ENCODE measurements at places on chromosomes 3 and 15. TPM values are rescaled to one million over a fixed set of nuclear protein-coding genes. Genes with fewer than 3 reads are reported as not detected.

GRCh38 chr3:151434151-151434890 is 26.5 kb downstream of the IGSF10 start:
- no peak for DNase-seq

- no peak for DNase-seq
These were observed 85.2 kb upstream of the ANKRD34C start for GRCh38 chr15:79197285-79197684.

DNA sequence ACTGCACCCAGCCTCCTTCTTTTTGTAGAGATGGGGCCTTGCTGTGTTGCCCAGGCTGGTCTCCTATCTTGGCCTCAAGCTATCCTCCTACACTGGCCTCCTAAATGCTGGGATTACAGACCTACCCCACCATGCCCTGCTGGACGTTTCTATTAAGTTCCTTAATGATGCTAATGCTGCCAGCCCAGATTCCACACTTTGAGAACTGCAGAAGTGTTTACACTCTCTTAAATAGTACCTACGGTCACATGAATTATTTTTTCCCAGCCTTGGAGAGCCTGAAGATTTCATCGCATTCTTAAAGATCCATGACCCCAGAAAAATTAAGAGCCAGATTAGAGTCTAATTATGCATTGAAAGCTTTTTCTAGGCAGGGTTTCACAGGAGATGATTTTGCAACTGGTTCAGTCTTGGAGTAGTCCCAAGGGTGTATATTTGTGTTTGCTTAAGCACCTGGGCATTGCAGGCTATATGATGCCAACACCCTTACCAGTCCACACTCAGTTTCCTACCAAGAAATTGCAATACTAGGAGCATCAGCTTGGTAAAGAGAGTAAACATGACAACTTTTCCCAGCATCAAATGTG is 36.6 kb downstream of the TM4SF4 start:
- DNase-seq, result no peak

DNA sequence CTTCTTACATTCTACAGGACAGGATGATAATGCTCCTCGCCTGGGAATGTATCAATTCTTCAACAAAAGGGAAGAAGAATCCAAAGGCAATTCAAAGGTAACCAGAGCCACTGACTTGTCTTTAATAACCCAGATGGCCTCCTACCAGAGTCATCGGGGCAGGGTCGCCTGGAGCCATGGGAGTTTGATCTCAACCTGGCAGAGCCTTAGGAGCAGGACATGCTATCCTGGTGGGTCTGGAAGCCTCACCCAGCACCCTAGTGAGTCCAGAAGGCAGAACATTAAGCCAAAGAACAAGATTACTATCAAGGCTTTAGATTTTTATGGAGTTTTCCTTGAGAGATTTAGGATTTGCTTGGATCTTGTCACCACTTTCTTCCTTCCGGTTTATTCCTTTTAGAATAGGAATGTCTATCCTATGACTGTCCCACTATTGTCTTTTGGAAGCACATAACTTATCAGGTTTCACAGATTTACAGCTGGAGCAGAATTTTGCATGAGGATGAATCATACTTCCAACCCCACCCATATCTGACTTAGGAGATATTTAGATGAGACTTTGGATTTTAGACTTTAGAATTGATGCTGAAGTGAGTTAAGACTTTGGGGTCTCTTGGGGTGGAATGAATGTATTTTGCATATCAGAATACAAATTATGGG is 330.3 kb upstream of the GOLIM4 start:
- no peak for DNase-seq

DNA sequence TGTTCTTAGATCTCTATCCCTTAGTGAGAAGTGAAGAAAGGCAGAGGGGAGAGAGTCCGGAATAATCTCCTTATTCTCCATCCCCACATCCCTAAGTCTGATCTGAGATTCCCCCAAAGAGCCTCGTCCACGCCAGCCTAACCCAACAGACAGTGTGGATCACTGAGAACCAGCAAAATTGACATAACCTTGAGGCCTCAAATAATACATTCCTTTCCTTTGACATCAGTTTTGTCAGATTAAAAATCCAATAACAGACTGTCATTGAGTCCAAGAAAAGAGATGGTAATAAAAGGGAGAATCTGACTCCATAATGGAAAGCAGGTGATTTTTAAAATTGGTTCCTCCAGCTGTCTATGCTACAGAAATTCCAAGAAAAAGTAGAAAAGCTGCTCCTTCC is 7.7 kb upstream of the SIAH2 start:
- no peak for DNase-seq

GRCh38 chr3:13545952-13546454 is 2.9 kb upstream of the FBLN2 start:
- peak; percentile 39 for DNase-seq

DNA sequence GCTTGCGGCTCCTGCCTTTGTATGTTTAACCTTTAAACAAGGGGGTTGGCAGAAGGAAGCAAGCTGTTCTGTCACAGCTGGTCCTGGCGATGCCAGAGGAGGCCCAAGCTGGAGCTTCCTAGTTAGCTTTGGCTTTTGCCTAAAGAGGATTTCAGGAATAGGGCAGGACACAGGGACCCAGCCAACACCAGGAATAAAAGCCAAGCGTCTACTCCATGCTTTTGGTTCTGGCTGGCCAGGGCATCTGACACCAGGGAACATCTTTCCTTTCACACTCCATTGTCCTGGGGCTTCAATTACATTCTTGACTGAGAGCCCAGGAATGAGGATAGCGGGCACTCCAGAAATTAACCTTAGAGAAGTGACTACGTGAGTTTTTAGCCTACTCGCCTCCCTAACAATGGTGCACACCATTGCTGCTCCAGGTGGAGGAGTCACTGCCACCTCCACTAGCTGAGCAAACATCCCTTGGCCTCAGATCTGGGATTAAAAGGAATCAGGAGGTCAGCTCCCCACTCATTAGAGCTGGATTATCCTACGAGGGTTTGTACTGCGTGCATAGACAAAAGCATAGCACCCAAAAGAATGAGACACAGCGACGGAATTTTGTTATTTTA is 38.2 kb downstream of the TPM1 start:
- DNase-seq, result no peak

- DNase-seq, result no peak
These were observed 19.3 kb downstream of the MBNL1 start for GRCh38 chr3:152287898-152288576.

DNA sequence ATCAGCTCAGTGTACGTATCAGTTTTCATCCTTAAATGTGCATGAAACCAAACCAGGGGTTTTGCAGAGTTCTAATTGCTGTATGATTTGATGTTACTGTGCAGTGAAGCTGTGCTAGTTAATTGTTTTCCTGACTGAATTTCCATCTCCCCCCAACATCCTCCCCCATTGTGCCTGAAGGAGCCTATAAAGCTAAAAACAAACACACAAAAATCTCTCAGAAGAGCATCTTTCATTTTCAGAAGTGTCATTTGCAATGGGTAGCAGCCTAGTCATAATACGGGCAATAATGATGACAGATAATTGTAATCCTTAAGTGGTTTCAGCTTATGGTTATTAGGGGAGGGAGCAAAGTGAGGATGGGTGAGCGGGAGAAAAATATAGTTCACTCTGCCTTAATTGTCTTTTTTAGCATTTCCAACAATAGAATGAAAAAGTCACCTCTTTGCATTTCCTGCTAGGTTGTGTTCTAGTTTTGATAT is 207.9 kb upstream of the TBL1XR1 start:
- DNase-seq, result no peak

DNA sequence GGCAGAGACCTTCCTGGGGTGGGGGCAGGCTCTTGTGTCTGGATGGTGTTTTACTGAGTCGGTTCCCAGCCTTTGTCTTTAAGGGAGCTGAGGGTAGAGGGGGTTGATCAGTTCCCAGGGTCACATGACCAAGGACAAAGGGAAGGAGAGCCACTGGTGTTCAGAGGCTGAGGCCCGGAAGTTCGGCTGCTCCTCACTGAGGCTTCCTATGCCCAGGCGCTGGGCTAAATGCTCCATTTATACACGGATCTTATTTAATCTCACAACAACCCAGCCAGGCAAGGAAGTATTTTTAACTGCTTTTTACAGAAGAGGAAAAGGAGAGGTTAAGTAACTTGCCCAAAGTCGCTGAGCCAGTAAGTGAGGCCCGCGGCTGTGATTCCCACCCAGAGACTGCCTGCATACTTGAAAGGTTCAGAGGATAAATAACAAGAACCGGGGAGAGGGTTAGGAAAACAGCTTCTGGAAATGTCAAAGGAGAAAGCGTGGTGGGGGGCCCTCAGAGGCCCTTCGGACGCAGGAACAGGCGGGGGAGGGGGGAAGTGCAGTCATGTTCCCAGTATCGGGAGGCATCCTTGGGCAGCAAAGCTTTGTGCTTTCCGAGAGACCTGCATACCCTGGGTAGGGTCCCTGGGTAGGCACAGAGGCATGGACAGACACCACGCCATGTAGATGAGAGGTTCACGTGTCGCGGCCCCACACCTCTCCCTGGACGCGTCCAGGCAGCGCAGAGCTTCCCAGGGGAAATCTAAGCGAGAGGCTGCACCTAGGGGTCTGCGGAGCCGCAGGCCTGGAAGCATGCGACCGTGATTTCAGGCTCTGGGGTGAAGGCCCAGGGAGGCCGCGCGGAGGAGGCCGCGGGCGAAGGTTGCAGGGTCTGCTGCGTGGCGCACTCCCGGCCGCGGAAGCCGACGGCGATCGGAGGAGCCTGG is 21.3 kb downstream of the EPHB3 start:
- DNase-seq, result peak; percentile 77

DNA sequence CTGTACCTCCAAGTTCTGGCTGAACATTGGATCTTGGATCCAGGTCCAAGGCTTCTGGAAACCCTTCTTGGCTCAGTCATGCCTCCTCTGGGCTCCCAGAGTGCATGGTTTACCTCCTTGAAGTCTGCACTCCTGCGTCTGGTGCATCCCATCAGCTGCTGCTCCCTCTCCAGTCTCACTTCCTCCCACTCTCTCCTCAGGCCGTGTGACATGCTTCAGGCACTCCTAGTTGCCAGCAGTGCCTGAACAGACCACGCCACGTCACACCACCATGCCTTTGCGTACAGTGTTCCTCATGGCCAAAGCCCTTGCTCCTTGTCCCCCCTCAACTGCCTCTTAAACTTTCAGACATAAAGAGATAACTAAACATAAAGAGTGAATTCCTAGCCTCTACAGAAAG is 5.7 kb downstream of the GPR27 start:
- DNase-seq, result no peak

GRCh38 chr3:163011596-163011995 is 1515.0 kb downstream of the OTOL1 start:
- no peak for DNase-seq

GRCh38 chr3:171498921-171499320 is 38.7 kb upstream of the TNIK start:
- no peak for DNase-seq

GRCh38 chr3:100400419-100400779 is 490 bp downstream of the TOMM70 start:
- peak; percentile 47 for DNase-seq

DNA sequence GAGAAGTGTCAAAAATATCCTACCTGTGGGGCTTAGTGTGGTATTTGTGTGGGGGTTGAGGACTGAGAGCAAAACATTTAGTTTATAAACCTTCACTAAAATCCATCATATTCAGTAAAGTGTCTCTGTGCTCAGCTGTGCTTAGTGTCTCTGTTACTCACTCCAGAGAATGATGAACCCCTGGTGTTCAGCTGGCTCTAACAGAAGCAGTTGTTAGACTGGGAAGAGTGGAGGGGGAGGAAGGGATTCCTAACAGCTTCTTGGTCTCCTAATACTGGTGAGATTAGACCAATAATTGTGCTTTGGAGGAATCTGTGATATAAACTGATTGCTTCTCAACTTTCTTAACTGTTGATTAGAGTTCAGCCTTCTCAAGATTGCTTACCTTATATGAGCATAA is 1123.5 kb downstream of the ROBO2 start:
- no peak for DNase-seq

GRCh38 chr3:20047976-20048883 is 8.0 kb downstream of the KAT2B start:
- no peak for DNase-seq

- DNase-seq, result no peak
These were observed 66.9 kb upstream of the SLC6A1 start for GRCh38 chr3:10925436-10926255.

DNA sequence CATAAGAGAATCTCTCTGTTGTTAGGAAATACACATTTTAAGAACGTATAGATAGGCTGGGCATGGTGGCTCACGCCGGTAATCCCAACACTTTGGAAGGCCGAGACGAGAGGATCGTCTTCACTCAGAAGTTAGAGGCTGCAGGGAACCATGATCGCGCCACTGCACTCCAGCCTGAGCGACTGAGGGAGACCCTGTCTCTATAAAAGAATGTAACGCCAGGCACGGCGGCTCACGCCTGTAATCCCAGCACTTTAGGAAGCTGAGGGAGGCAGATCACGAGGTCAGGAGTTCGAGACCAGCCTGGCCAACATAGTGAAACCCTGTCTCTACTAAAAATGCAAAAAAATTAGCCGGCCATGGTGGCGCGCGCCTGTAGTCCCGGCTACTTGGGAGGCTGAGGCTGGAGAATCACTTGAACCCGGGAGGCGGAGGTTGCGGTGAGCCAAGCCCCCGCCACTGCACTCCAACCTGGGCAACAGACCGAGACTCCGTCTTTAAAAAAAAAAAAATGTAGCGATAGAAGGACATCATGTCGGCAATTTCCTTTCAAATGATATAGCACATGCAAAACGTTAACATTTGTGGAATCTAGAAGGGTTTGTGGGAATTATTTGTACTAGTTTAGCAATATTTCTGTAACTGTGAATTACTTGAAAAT is 730 bp upstream of the RPL14 start:
- no peak for DNase-seq

DNA sequence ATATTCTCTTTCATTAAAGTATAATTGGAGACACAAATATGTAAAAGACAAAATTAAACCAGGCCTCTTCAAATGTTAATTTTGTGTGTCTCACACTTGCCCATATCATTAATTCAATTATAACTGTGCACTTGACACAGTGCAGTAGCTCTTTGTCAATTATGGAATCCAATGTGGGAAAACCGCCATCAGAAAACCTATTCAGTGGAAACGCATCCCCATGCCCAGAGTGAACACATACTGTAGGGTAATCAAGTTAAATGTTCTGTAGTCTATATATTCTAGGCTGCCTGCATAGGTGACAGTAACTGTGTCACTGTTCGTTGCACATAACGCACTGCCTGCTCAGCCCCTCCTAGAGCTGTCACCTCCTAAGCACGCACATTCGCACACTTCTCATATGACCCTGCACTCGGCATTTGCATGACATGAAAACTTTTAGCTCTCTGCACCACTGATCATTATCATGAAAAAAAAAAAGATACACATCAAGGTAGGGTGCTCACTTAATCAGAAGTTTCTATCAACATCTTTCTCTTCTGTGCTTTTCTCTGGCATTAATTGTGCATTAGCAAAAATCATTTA is 63.2 kb downstream of the MEIS2 start:
- DNase-seq, result no peak

DNA sequence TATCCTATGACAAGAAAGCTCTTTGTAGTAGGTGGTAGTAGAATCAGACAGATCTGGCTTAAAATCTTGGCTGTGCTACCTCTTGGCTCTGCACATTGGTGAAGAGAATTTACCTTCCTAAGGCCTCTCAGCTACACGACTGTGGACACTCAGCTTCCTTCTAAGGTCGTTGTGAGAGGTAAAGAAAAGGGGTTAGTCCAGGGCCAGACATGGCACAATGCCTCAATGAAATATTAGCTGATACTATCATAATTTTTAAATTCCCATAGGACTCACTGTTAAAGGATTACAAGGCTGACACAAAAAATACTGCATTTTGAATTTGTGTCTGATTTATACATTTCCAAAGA is 80.4 kb downstream of the IGF1R start:
- DNase-seq, result no peak

ZNF660 gene
- total RNA-seq, result 8.1 TPM

STRC gene
- total RNA-seq, result 0.90 TPM

DZIP1L gene
- 48.3 TPM for total RNA-seq

GOLGA6D gene
- not detected for total RNA-seq

EIF4A2 gene
- 374 TPM for total RNA-seq

RGMA gene
- total RNA-seq, result 50.3 TPM

CCDC71 gene
- 13.2 TPM for total RNA-seq

CPNE9 gene
- total RNA-seq, result not detected

SLC12A1 gene
- total RNA-seq, result 0.42 TPM
